ENCODE measurements at places on chromosomes 5 and 9.
A peak's percentile ranks its signal among the peaks of the same experiment; 100 is the strongest.

- no peak for DNase-seq
These were observed 98.0 kb downstream of the NR6A1 start for GRCh38 chr9:124673063-124673462.

GRCh38 chr5:81895307-81895706, 76.5 kb upstream of the ATG10 start:
- no peak for DNase-seq

- no peak for DNase-seq
These were observed 246.5 kb downstream of the SYK start for GRCh38 chr9:91047993-91048607.

DNA sequence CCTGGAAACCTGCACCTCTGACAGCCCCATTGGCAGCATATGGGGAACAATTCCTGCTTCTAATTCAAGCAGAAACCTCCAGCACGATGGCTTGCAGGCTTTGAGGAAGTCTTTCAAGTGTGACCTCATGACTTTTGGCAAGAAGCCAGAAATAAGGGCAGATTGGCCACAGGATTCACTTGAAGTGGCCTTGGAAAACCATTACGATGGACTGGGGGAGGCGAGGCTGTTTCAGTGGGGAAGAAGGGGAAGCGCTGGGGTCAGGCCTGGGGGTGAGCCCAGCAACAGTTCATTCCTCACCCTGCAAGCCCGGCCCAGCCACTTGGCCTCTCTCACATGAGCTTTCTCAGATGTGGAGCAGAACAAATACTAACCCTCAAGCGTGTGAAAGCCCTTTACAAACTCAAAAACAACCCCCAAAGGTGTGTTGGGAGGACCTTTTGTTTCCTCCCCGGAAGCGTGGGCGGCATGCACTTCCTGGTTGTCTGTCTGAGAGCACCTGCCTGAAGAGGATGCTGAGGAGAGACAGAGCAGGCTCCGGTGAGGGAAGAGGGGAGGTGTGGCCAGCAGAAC, 26.9 kb upstream of the EEIG1 start:
- DNase-seq, result peak; percentile 90

DNA sequence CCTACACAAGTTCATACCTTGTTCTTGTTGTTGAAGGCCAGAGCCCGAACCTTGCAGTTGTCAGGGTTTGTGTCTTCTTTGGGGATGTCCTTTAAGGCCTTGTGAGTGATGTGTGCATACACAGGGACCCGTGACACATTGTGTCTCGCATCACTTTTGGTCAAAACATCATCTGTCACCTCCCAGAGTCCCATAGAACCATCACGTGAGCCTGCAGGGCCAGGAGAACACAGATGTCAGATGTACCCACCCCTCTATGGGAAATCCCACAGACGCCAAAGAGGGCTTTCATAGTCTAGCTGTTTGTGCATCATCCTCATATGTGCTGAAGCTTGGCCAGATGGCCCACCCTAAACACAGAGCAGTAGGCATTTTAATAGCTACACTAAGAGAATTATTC, 28.2 kb downstream of the DCAF12 start:
- DNase-seq, result no peak

DNA sequence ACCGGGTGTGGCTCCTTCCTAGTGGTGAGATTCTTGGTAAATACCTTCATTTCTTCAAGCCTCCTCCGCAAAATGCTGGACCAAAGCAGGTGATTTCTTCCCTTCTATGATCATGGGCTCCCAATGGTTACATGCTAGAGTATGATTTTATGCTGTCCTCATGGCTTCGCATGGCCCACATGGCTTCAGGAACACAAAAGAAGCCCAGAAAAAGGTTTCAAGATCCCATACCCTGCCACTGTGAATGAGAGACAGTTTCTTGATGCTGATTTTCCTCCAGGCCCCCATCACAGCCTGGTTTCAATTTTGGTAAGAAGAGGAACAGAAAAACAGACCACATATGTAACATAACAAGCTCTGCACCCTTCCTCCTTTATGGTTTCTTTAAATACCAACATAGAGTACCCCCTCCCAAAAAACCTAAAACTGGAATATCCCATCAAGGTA, 2.4 kb upstream of the RXFP3 start:
- DNase-seq, result no peak

GRCh38 chr5:104513640-104514072, 951.1 kb upstream of the NUDT12 start:
- no peak for DNase-seq

- DNase-seq, result no peak
These were observed 333.6 kb upstream of the CCNH start for GRCh38 chr5:87746341-87746740.

GRCh38 chr5:35938568-35939227, at the start of gene CAPSL:
TSS of gene CAPSL (minus strand) at chr5:35938622. CDS start at chr5:35921120, 17,502 bp downstream.
- no peak for DNase-seq

GRCh38 chr5:6713274-6714225, at the start of gene TENT4A:
TSS of gene TENT4A (plus strand) at chr5:6713432. CDS start at chr5:6713984, 552 bp downstream.
- no peak for DNase-seq

DNA sequence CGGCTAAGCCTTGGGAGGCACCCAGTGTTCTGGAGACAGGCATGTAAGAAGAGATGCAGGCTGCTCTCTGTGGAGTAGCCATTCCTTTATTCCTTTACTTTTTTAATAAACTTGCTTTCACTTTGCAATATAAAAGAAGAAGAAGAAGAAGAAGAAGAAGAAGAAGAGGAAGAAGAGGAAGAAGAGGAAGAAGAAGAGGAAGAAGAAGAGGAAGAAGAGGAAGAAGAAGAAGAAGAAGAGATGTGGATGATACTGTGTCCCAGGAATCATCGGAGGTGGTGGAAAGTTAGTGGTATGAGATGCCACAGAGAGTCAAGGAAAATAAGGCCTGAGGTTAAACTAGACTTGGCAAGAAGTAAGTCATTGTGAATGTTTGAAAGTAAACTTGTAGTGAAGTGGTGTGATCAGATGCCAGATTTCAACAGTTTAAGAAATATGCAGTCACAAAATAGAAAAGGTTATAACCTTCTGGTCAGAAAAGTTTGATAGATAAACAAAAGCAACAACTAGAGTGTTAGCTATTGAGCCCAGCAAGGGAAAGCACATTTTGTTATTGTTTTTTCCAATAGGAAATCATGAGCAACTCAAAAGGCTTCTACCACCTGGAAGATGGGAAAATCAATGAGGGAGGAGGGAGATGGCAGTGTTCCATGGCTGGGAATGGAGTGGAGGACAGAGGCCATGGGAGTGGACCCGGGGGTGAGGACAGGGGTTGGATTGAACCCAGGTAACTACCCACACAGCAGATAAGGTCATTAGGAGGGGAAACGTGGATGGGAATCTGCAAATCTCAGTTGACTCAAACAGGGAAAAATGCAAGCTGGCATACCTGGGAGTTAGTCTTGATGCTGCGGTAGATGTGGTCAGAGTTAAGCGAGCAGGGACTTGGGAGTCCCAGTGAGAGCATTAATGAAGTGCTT, 16.8 kb downstream of the AOPEP start:
- no peak for DNase-seq

GRCh38 chr5:135053278-135053677, 19.2 kb upstream of the PITX1 start:
- no peak for DNase-seq

DNA sequence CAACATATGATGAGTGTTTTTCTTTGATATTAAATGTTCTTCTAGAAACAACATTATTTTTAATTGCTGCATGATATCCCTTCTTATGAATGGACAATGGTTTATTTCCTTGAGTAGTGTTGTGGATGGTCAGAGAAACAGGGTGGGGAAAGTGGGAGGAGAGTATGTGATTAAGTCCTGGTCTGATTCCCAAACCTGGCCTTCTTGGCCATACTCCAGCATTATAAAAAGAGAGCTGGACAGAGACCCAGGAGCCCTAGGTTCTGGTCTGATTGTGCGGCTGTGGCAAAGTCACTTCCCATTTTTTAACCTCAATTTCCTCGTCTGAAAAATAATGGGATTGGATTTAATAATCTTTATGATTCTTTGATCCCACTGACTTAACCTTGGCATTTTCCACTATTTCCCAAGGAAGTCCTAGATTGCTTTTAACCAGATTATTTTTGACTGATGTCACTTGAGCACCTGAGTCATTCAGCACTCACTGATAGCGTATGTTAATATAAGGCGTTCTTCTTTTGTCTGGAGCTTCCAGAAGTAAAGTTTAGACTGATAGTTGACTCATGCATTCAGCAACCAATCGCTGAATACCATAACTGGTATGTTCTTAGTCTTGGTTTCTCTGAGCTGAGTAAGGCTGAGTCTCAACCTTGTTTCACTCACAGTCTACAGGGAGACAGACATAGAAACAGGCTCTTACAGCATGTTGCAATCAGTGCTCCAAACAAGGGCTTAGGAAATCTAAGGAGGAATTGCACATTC, 26.2 kb downstream of the OSMR start:
- DNase-seq, result no peak

GRCh38 chr9:122912671-122912963, 506 bp downstream of the ZBTB6 start:
- no peak for DNase-seq

GRCh38 chr9:136047076-136047774, 47.9 kb downstream of the NACC2 start:
- DNase-seq, result no peak

DNA sequence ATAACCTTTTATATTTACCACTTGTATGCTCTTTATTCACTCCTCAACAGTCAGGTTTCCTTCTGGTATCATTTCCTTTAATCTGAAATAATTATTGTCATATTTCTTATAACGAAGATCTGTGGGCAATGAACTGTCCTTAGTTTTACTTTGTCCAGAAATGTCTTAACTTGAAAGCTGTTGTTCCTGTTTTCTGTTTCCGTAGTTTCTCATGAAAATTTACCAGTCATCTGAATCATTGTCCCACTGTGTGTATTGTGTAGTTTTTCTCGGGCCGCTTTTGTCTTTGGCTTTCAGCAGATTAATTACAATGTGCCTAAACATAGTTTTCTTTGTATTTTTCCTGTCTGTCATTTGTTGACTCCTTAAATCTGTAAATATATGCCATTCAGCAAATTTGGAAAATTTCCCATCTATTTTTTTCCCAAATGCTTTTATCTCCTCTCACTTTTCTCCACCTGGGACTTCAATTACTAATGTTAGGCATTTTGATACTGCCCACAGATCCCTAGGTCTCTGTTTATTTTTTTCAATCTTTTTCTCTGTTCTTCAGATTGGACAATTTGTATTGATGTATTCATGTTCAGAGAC, 74.9 kb downstream of the PDE8B start:
- no peak for DNase-seq

- DNase-seq, result no peak
These were observed 12.6 kb downstream of the JAK2 start for GRCh38 chr9:4997631-4998030.

DNA sequence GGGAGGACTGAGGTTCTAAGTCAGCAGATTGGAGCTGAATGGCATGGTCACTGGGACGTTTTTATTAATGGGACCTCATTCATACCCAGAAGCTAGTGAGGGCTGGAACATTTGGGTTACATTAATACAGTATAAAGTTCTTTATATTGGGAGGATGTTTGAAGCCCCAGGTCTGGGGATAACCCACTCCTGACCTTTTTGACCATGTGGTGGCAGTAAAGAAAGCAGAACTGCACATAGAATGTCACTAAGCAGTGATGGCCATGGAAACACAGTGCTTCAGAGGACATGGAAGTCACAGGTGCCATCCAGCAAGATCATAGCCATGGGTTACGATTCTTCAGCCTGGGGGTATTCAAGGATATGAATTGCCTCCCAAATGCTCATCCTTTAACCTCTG, 176.0 kb downstream of the ATP10B start:
- no peak for DNase-seq

- no peak for DNase-seq
These were observed 77.2 kb downstream of the COL15A1 start for GRCh38 chr9:99020786-99021436.

- no peak for DNase-seq
These were observed 2.2 kb downstream of the LMX1B start for GRCh38 chr9:126615791-126616447.

- no peak for DNase-seq
These were observed 47.5 kb downstream of the UIMC1 start for GRCh38 chr5:176959051-176959450.

DNA sequence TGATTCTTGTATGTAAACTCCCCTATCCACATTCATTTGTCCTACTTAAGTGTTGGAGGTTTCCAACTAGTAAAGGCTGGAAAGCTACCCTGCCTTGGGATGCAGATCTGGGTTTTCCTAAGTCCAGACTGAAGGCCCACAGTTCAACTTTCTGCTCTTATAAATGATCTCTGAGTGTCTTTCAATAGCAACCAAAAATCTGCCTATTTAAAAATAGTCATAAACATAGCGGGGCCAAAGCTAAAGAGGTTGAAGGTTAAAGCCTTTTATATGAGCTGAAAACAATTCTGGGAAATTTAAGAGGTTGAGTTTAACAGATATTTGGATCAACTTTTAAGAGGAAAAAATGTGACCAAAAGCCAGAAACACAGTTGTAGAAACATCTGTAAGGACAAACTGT, 87.2 kb downstream of the NTRK2 start:
- DNase-seq, result no peak

DNA sequence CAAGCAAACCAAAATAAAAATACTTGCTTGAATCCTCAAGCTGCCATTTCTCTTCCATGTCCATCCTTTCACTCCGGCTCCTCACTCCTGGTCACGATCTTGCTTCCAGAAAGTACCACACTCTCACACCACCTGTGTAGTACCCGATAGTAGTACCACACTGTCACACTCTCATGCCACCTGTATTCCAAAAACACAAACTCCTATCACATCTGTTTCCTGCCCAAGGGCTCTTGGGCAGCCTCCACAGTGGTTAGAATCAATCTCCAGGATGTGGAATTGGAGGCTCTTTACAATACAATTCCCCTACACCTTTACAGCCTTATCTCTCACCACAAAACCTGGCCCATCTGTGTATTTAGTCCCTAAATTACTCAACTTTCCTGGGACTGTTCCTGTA, 130.6 kb downstream of the GNAQ start:
- no peak for DNase-seq

GRCh38 chr9:18235181-18235908, 238.6 kb upstream of the ADAMTSL1 start:
- DNase-seq, result no peak

DNA sequence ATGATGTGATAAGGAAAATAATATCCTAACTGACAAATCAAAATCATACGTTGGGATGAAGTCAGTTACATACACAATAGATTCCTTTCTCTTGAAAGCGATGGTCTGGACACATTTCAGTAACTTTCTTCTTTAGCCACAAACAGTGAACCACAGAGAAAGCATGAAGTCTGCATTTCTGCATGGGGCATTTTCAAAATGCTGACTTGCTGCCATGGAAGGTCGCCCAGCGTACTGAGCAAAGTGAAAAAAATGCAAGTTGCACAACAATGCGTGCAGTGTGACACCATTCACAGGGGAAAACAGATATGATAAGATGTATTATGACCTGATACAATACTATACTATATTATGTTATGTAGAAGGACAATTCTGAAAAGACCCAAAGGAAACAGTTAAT, 146.3 kb downstream of the SNX18 start:
- DNase-seq, result no peak

GRCh38 chr5:140236891-140237598, 62.1 kb downstream of the CYSTM1 start:
- no peak for DNase-seq

DNA sequence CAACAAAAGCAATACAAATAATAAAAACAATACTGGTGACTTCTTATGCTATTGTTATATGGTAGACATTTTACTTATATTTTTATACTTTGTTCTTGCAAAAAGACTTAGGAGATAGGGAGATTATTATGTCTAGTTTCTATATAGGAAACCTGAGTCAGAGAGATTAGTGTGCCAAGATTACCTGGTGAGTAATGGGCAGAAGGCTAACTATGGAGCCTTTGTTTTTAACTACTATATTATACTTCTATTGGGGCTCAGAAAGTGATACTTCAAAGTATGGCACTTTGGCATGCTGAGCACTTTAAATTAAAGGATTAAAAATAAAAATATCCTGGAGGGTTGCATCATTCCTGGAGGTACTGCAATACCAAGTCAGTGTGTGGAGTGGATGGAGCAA, 117.5 kb upstream of the CLINT1 start:
- no peak for DNase-seq

All from stimulated activated CD4-positive, alpha-beta T cell treated with anti-CD3 and anti-CD28 coated beads, TNF-alpha, amount 100 ng/mL, for 24 hours (primary cell).